ENCODE measurements at places on chromosomes 12 and 14. TPM values are rescaled to one million over a fixed set of nuclear protein-coding genes. Genes with fewer than 3 reads are reported as not detected.

The MSRB3 gene
- 43.5 TPM for total RNA-seq

The DAO gene
- not detected for total RNA-seq

- no peak for DNase-seq
Observed at GRCh38 chr12:124856132-124856841, 7.4 kb downstream of the SCARB1 start.

- DNase-seq, result peak; percentile 2
Observed at GRCh38 chr14:58428118-58428683, 682 bp downstream of the KIAA0586 start.

DNA sequence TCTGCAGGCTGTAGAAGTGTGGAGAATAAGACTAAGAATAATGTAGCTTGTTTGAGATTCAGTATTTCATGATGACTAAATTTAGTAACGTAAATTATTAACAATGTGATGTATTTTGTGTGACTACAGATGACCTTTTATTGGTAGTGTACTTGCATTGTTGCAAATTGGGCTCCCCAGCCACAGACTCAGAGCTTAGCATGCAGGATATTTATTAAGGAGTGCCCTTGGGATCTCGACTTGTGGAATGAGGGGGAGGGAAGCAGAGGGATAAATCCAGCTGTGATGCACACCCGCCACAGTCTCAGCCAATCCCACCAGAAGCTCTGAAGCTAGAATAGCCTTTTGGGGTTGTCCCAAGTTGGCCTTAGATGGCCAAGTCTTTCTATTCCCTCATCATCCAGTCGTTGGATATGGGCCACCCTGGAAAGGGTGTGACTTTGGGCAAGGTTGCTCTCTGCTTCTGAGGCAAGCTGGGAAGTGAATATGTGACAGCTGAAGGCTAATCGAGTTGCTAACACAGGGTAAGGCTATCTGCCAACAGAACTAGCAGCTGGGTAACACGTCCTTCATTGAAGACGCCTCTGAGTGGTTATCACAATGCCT is 42.1 kb upstream of the USP44 start:
- DNase-seq, result no peak

- DNase-seq, result peak; percentile 79
Observed at GRCh38 chr12:108305991-108306501, 33.1 kb downstream of the CMKLR1 start.

GRCh38 chr14:99819514-99819913 is 26.3 kb downstream of the EML1 start:
- DNase-seq, result no peak

- no peak for DNase-seq
Observed at GRCh38 chr12:105321125-105321524, 9.4 kb upstream of the C12orf75 start.
